H1 (cell line): ENCODE measurements at places on chromosomes 2 and 18. TPM values are rescaled to one million over a fixed set of nuclear protein-coding genes. Genes with fewer than 3 reads are reported as not detected.

Gene MAB21L4
- 0.08 and 0.11 TPM in 2 replicates for polyA plus RNA-seq

Gene AGXT
- 0.03 TPM in 1 of 2 replicates, not detected in the other for polyA plus RNA-seq

Gene RNF125
- polyA plus RNA-seq: 10.5 and 14.3 TPM in 2 replicates

Gene PTPN4
- 16.4 and 28.5 TPM in 2 replicates for polyA plus RNA-seq

Gene UPP2
- not detected in 2 replicates for polyA plus RNA-seq

Gene CDH7
- 0.67 and 1.00 TPM in 2 replicates for polyA plus RNA-seq

Gene MEP1B
- polyA plus RNA-seq: not detected in 2 replicates

Gene AAMP
- polyA plus RNA-seq: 119 and 192 TPM in 2 replicates

Gene MIB1
- polyA plus RNA-seq: 6.1 and 8.2 TPM in 2 replicates

Gene MOGAT1
- polyA plus RNA-seq: 0.11 TPM in 2 replicates

Gene DYNAP
- polyA plus RNA-seq: 1.1 and 1.5 TPM in 2 replicates

Gene GALNT5
- 0.02 TPM in 2 replicates for polyA plus RNA-seq

Gene FNDC4
- polyA plus RNA-seq: 14.0 and 14.1 TPM in 2 replicates

Gene RTP5
- polyA plus RNA-seq: 0.03 TPM in 1 of 2 replicates, not detected in the other

Gene ERFE
- 3.6 and 5.1 TPM in 2 replicates for polyA plus RNA-seq

Gene PTCD3
- polyA plus RNA-seq: 48.0 and 64.3 TPM in 2 replicates

Gene ZAP70
- 0.15 and 0.20 TPM in 2 replicates for polyA plus RNA-seq

Gene SLC35G4
- polyA plus RNA-seq: not detected in 2 replicates

Gene NEDD4L
- 37.3 and 53.0 TPM in 2 replicates for polyA plus RNA-seq

Gene NAT8
- polyA plus RNA-seq: not detected in 2 replicates

Gene PIEZO2
- 4.7 and 6.0 TPM in 2 replicates for polyA plus RNA-seq

Gene STARD6
- not detected in 2 replicates for polyA plus RNA-seq

Gene C2orf69
- polyA plus RNA-seq: 3.9 and 5.1 TPM in 2 replicates

Gene ADI1
- 12.2 and 13.7 TPM in 2 replicates for polyA plus RNA-seq

Gene RGPD4
- not detected in 2 replicates for polyA plus RNA-seq

Gene KIAA2012
- polyA plus RNA-seq: 0.02 TPM in 1 of 2 replicates, not detected in the other

Gene SGPP2
- 0.27 and 0.29 TPM in 2 replicates for polyA plus RNA-seq

Gene PSTPIP2
- polyA plus RNA-seq: 0.93 and 1.8 TPM in 2 replicates

Gene DSG2
- 37.4 and 60.1 TPM in 2 replicates for polyA plus RNA-seq

Gene ACMSD
- polyA plus RNA-seq: not detected in 2 replicates

Gene NEU4
- polyA plus RNA-seq: 0.32 and 0.89 TPM in 2 replicates

Gene COL4A4
- polyA plus RNA-seq: 0.33 TPM in 2 replicates

Gene TUBA4B
- 0.08 and 0.25 TPM in 2 replicates for polyA plus RNA-seq

Gene MALT1
- 5.2 and 10.7 TPM in 2 replicates for polyA plus RNA-seq

Gene POTEC
- polyA plus RNA-seq: not detected in 2 replicates

Gene DSC2
- polyA plus RNA-seq: 2.5 and 4.6 TPM in 2 replicates

Gene LRRTM4
- polyA plus RNA-seq: 2.7 and 3.6 TPM in 2 replicates

Gene PELI1
- 17.1 and 21.8 TPM in 2 replicates for polyA plus RNA-seq

Gene SPR
- 4.2 and 4.5 TPM in 2 replicates for polyA plus RNA-seq

Gene CHMP1B
- polyA plus RNA-seq: 30.5 and 32.3 TPM in 2 replicates

Gene SAG
- not detected in 2 replicates for polyA plus RNA-seq

Gene EIPR1
- 54.5 and 56.4 TPM in 2 replicates for polyA plus RNA-seq

Gene GKN2
- not detected in 2 replicates for polyA plus RNA-seq

Gene CHRND
- 0.11 and 0.24 TPM in 2 replicates for polyA plus RNA-seq

Gene TEX44
- polyA plus RNA-seq: 0.06 TPM in 1 of 2 replicates, not detected in the other

Gene RND3
- polyA plus RNA-seq: 7.4 and 12.2 TPM in 2 replicates

Gene MAP3K20
- polyA plus RNA-seq: 2.4 and 3.1 TPM in 2 replicates

Gene MC5R
- polyA plus RNA-seq: 1.1 and 1.4 TPM in 2 replicates

Gene MGAT4A
- polyA plus RNA-seq: 0.88 and 1.4 TPM in 2 replicates

Gene NT5C1B
- not detected in 2 replicates for polyA plus RNA-seq

Gene ITGB6
- not detected in 2 replicates for polyA plus RNA-seq

Gene SKOR2
- 0.05 TPM in 2 replicates for polyA plus RNA-seq

Gene MATN3
- polyA plus RNA-seq: 3.0 TPM in 2 replicates
